Chondrocyte (in vitro differentiated cells): ENCODE measurements at places on chromosomes 4 and X. TPM values are rescaled to one million over a fixed set of nuclear protein-coding genes. Genes with fewer than 3 reads are reported as not detected.

CT45A3 gene
- total RNA-seq, result not detected in 3 replicates

NIPAL1 gene
- 0.32 to 0.59 TPM (median 0.48 TPM) in 3 replicates for total RNA-seq

RBMXL3 gene
- total RNA-seq, result not detected in 3 replicates

BEX1 gene
- 6.0 to 7.0 TPM (median 7.0 TPM) in 3 replicates for total RNA-seq

RNF150 gene
- total RNA-seq, result 12.8 to 28.7 TPM (median 14.8 TPM) in 3 replicates

GYG2 gene
- 11.7 to 14.1 TPM (median 12.1 TPM) in 3 replicates for total RNA-seq

FMR1NB gene
- total RNA-seq, result not detected in 3 replicates

- no peak overlapping the region for H3K4me3 ChIP-seq
- no peaks in the 10 kb centered on the region for H3K4me1 ChIP-seq
- peak; percentile 76 for DNase-seq
- H3K27ac ChIP-seq, result no peak overlapping the region
- H3K27me3 ChIP-seq, result no peaks in the 10 kb centered on the region
- peaks cover 2% of the 10 kb centered on the region for H3K36me3 ChIP-seq
These were observed 46.7 kb downstream of the FGF16 start for GRCh38 chrX:77493677-77494553.

- peak overlapping the region; percentile 37 for H3K4me3 ChIP-seq
- H3K4me1 ChIP-seq, result peaks cover 44% of the 10 kb centered on the region
- no peaks in the 10 kb centered on the region for H3K36me3 ChIP-seq
- no peak for DNase-seq
- no peaks in the 10 kb centered on the region for H3K27me3 ChIP-seq
- peak overlapping the region; percentile 96 for H3K27ac ChIP-seq
These were observed 18.4 kb downstream of the ZNF827 start for GRCh38 chr4:145920205-145920604.

DNA sequence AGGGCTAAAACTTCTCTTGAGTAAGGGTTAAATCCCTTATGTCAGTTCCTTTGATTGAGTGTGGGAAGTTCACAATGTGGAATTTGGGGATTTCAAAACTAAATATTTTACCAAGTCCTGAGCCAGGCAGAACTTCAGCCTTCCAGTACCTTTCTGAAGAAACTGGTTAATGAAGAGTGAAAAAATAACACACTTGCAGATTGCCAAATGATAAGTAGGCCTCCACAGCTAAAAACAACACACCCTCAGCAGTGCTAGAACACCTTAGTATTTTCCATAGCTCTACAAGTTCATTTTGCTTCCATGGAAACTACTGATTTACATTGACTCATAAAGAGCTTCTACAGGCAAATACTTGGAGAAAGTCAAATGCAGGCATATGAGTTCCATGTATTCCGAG lies 326.8 kb downstream of the ZNF674 start:
- H3K4me3 ChIP-seq, result no peak overlapping the region
- H3K36me3 ChIP-seq, result no peaks in the 10 kb centered on the region
- H3K27ac ChIP-seq, result no peak overlapping the region
- peaks cover 38% of the 10 kb centered on the region for H3K4me1 ChIP-seq
- no peaks in the 10 kb centered on the region for H3K27me3 ChIP-seq

- no peak overlapping the region for H3K4me3 ChIP-seq
- no peak overlapping the region for H3K27ac ChIP-seq
- no peaks in the 10 kb centered on the region for H3K36me3 ChIP-seq
These were observed 50.8 kb downstream of the DTHD1 start for GRCh38 chr4:36332023-36332781.

- peaks cover 7% of the 10 kb centered on the region for H3K27me3 ChIP-seq
- no peaks in the 10 kb centered on the region for H3K4me1 ChIP-seq
- DNase-seq, result no peak
- no peak overlapping the region for H3K4me3 ChIP-seq
These were observed 206.8 kb upstream of the HAND2 start for GRCh38 chr4:173736840-173737239.

DNA sequence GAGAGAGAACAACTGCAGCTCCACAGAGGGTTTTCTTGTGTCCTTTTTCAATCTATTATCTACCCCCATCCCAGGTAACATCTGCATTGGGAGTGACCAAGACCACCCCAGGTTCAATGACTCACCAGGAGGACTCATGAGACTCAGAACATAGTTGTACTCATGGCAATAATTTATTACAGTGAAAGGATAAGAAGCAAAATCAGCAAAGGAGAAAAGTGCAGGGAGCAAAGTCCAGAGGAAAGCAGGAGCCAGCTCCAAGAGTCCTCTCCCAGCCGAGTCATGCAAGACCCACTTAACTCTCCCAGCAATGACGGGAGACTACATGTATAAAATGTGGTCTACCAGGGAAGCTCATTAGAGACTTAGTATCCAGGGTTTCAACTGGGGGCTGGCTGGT lies 129.5 kb upstream of the RBPJ start:
- no peaks in the 10 kb centered on the region for H3K36me3 ChIP-seq
- H3K27me3 ChIP-seq, result peaks cover 8% of the 10 kb centered on the region
- no peak overlapping the region for H3K27ac ChIP-seq
- H3K4me1 ChIP-seq, result peaks cover 3% of the 10 kb centered on the region

DNA sequence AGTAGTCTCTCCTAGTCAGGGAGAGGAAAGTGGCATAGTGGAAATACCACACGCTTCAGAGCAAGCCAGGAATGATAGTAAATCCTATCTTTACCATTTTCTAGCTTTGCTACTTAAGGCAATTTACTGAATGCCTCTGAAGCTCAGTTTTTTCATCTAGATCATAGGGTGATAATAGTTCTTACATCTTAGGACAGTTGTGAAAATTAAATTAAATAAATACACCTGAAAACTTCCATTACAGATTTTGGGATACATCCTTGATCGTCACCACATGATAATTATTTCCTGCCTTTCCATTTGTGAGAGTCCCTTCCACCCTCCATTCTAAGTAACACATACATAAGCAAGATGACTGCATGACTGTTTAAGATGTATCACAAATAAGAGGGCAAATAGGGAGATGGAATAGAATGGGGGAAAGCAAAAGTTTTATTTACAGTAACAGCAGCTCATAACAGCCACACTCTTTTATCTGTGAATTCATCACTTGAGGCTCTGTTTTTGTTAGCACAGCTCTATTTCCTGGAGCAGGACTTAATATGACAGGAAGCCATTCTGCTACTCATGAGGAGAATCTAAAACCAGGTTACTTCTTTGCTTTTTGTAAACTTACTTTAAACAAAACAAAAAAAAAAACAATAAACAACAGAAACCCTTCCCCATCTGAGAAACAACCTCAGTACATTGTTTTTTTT lies 13.4 kb downstream of the P2RY10 start:
- no peak overlapping the region for H3K27ac ChIP-seq
- H3K4me3 ChIP-seq, result no peak overlapping the region
- H3K27me3 ChIP-seq, result peaks cover 2% of the 10 kb centered on the region
- H3K36me3 ChIP-seq, result no peaks in the 10 kb centered on the region
- H3K4me1 ChIP-seq, result no peaks in the 10 kb centered on the region
- no peak for DNase-seq

DNA sequence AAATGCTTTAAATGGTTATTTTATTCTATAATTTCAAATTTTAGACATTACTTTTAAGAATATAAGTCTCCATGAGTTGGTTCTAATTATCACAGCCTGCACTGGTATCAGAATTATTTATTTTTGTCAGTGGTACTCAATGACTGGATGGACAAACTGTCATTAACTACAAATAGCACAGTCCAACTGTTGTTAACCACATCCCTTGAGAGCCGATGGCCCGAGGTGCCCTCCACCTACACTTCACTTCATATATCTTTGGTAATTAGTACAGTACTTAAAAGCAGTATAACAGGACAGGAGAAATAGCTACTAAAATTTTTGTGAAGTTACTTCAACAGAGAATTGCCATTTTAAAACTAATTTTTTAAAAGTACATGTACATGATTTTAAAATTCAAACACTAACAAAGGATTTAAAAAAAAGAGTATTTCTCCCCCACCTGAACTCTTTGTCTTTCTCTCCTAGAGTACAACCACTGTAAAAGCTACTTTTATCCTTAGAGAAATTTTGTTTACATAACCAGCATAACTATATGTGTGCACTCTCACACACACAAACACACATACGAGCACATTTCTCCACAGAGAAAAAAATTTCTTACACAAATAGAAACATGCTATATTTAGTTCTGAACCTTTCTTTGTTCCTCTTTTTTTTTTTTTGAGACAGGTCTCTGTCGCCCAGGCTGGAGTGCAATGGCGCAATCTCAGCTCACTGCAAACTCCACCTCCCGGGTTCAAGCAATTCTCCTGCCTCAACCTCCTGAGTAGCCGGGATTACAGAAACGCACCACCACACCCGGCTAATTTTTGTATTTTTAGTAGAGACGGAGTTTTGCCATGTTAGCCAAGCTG lies 6.5 kb downstream of the TIFA start:
- H3K27ac ChIP-seq, result no peak overlapping the region
- H3K4me3 ChIP-seq, result no peak overlapping the region
- H3K27me3 ChIP-seq, result no peaks in the 10 kb centered on the region
- H3K36me3 ChIP-seq, result peaks cover 9% of the 10 kb centered on the region
- peaks cover 12% of the 10 kb centered on the region for H3K4me1 ChIP-seq
- no peak for DNase-seq

DNA sequence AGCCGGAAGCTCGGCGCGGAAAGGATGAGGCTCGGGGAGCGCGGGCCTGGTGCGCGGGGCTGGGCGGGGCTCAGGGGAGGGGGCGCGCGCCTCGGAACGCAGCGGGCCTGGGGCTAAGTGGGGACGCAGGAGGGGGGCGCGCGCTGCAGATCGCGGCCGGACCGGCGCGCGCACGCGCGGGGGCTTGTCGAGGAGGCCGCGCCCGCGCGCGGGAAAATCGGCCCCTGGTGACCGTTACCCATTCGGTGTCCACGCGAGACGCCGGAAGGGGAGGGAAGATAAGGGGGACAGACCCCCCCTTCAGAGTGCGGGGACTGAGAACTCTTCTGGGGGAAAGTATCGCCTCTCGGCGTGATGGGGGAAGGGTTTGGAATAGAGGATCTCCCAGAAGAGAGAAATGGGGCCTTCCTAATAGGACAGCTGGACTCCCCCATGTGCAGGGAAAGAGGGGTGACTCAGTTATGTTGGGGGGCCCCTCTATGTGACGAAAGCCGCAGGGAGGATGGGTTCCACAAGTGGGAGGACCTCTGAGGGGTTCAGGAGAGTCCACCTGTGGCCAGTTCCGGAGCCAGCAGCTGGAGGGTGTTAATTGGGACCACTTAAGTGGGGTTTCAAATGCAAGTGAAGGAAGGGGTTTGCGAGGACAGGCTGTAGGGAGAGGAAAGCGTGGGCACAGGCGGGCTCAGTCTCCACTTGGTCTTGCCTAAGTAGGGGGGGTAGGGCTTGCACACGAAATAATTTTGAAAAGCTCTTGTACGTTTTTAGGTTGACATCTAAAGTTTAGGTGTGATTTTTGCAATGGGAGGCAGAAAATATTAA lies 584 bp downstream of the SUV39H1 start:
- peak overlapping the region; percentile 70 for H3K4me3 ChIP-seq
- peaks cover 3% of the 10 kb centered on the region for H3K36me3 ChIP-seq
- DNase-seq, result no peak
- no peak overlapping the region for H3K27ac ChIP-seq
- no peaks in the 10 kb centered on the region for H3K27me3 ChIP-seq
- H3K4me1 ChIP-seq, result peaks cover 18% of the 10 kb centered on the region

- no peak for DNase-seq
- H3K4me3 ChIP-seq, result no peak overlapping the region
- no peaks in the 10 kb centered on the region for H3K36me3 ChIP-seq
- H3K4me1 ChIP-seq, result peaks cover 6% of the 10 kb centered on the region
- H3K27me3 ChIP-seq, result peaks cover 13% of the 10 kb centered on the region
These were observed 297.3 kb downstream of the ASMT start for GRCh38 chrX:1912193-1912592.

- no peak overlapping the region for H3K4me3 ChIP-seq
- peaks cover 2% of the 10 kb centered on the region for H3K36me3 ChIP-seq
- DNase-seq, result no peak
- H3K4me1 ChIP-seq, result no peaks in the 10 kb centered on the region
These were observed 40.6 kb upstream of the ADGRG2 start for GRCh38 chrX:19162851-19163250.

DNA sequence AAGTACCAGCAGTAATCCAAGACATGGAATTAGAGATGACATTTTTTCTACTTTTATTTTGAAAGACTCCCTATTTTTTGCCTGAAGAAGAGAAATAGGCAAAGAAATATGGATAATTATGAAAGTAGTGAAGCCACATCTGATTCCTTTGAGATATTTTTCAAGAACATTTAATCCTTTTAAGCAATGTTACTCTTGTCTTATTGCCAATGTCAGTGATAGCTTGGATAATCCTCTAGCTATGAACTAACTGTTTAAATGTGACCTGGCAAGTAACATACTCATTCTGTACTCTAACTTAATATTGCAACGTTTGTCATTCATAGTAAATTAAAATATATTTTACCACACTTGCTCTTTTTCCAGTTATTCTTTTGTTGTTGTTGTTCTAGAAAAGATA lies 181.3 kb downstream of the VEGFC start:
- H3K27me3 ChIP-seq, result peaks cover 17% of the 10 kb centered on the region
- H3K4me1 ChIP-seq, result no peaks in the 10 kb centered on the region
- no peak overlapping the region for H3K27ac ChIP-seq
- peaks cover 1% of the 10 kb centered on the region for H3K36me3 ChIP-seq

DNA sequence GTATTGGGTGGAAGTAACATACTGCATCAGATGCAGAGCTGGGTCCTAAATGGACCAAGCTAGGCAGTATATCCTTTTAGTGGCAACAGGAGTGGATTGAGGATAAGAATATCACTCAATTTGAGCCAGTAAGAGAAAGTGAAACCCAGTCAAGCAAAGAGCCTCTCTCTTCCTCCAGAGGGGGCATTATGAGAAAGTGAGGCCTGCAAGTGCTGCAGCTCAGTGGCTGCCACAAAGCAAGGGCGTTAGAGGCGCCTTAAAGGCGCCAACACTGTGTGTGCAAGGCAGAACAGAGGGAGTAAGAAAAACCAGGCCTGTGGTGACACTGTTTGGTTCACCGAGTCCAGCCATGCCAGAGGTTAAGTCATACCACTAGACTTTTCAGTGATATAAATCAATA lies 17.5 kb downstream of the STX18 start:
- H3K27me3 ChIP-seq, result no peaks in the 10 kb centered on the region
- H3K4me3 ChIP-seq, result no peak overlapping the region
- no peaks in the 10 kb centered on the region for H3K36me3 ChIP-seq
- no peak for DNase-seq
- no peak overlapping the region for H3K27ac ChIP-seq

DNA sequence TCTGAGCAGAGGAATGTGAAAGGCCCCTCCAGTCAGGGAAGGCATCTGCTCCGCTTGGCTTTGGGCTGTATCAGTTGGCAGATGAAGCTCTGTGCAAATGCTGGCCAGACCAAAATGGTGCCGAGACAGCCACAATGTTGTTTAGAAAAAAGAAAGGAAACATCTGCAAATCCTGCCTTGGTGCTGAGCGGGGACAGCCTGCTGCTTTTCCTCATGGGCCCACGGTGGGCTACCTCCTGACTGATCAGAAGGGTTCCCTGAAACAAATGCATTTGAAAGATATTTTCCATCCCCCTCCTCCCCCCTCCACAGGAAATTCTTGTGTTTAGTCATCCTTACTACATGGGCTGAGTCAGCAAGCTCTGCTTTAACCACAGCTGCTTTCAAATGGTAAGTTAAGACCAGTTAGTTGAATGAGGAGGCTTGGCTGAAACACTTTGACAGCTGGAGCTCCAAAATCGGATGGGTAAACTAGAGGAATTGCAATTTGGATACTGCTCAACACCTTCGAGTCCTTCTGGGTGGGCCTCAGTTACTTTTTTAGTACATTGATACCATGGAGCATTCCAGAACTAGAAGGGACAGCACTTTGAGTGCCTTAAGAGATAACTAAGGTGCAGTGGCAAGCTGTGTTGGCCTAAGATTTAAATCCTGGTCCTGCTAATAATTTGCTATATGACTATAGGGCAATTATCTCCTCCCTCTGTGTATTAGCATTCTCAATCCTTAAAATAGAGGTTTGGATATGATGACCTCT lies 36.0 kb downstream of the PLAC1 start:
- H3K27me3 ChIP-seq, result no peaks in the 10 kb centered on the region
- peak overlapping the region; percentile 89 for H3K27ac ChIP-seq
- H3K4me3 ChIP-seq, result peak overlapping the region; percentile 24
- no peaks in the 10 kb centered on the region for H3K36me3 ChIP-seq
- H3K4me1 ChIP-seq, result peaks cover 42% of the 10 kb centered on the region

GRCh38 chrX:9867226-9867625 lies 81.0 kb downstream of the SHROOM2 start:
- DNase-seq, result no peak
- H3K4me3 ChIP-seq, result no peak overlapping the region
- peaks cover 7% of the 10 kb centered on the region for H3K4me1 ChIP-seq
